IMR-90 (cell line): ENCODE measurements at places on chromosomes 11 and 22. TPM values are rescaled to one million over a fixed set of nuclear protein-coding genes. Genes with fewer than 3 reads are reported as not detected.

GRCh38 chr11:124748481-124749343 is 3.3 kb downstream of the VSIG2 start:
- DNase-seq: peak; percentile 56

DNA sequence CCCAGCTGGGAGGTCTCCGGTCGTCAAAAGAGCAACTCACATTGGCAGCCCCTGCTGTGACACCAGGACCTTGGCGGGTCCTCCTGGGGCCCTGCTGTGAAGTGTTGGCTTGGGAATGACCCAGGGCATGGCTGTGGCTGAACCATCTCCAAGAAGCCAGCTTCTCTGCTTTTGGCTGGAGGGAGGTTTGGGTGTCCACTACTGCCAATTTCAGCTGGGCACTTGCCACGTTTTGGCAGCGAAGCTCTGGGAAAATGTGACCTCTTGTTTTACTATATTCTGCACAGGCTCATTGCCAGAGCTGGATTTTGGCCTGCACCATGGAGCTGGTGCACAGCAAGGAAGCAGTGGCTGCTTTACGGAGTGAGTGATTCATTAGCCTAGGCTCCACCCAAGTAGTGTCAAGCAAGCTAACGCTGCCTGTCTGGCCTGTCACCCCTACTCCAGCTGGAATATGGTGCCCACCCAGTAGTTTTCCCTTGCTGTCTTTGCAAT is 24.3 kb upstream of the SMCO4 start:
- DNase-seq: no peak

- DNase-seq: no peak
These were observed 61.0 kb downstream of the APIP start for GRCh38 chr11:34855021-34855753.

GRCh38 chr11:119339589-119340334 is 921 bp downstream of the C1QTNF5 start:
- no peak for DNase-seq

Gene GAS2L1
- polyA plus RNA-seq: 15.6 and 22.5 TPM in 2 replicates

GRCh38 chr11:32053151-32053888 is 37.6 kb upstream of the RCN1 start:
- no peak for DNase-seq

Gene FOLR2
- not detected in 2 replicates for polyA plus RNA-seq

GRCh38 chr11:34006876-34007275 is 44.7 kb upstream of the CAPRIN1 start:
- DNase-seq: no peak

DNA sequence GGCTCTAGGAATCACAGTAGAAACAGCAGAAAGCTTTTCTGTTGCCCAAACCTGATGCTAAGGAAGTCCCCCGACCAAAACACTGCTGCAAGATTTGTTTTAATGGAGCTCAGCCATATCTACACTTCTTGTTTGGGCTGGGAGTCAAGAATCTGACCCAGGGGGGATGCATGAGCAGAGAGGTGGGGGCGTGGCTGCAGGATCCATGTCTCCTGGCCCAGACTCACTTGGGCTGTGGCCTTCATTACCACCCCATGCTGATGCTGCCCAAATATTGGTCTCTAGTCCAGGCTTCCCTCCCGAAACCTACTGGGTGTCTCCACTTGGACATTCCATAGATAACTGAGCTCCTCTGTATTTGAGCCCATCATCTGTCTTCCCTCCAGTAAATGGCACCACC is 361.5 kb upstream of the LARGE1 start:
- no peak for DNase-seq

Gene CASP12
- 0.07 TPM in 1 of 2 replicates, not detected in the other for polyA plus RNA-seq

Gene MFRP
- not detected in 2 replicates for polyA plus RNA-seq

Gene DBX1
- not detected in 2 replicates for polyA plus RNA-seq

- peak; percentile 66 for DNase-seq
These were observed 42.2 kb upstream of the INCENP start for GRCh38 chr11:62081378-62082291.

DNA sequence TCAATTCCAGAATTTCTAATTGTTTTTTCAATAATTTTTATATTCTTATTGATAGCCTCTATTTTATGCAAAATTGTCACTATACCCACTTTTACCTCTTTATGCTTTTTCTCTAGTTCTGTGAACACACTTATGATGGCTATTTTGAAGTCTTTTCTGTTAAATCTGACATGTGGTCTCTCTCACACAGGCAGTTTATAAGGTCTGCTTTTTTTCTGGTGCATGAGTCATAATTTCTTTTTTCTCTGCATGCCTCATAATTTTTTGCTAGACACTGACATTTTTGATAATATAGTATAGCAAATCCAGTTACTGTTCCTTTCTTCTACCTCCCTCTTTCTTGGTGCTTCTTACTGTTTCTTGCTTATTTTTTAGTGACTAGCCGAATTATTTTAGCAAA is 36.0 kb downstream of the ZBTB44 start:
- DNase-seq: peak; percentile 32

Gene PANX3
- not detected in 2 replicates for polyA plus RNA-seq

GRCh38 chr22:37255558-37256006 is 11.5 kb upstream of the RAC2 start:
- no peak for DNase-seq

- DNase-seq: peak; percentile 3
These were observed 154.1 kb downstream of the ENTHD1 start for GRCh38 chr22:39739338-39740027.

Gene RAB38
- polyA plus RNA-seq: 4.1 and 5.0 TPM in 2 replicates

- DNase-seq: no peak
These were observed 4.7 kb upstream of the C1QTNF6 start for GRCh38 chr22:37192741-37193140.

DNA sequence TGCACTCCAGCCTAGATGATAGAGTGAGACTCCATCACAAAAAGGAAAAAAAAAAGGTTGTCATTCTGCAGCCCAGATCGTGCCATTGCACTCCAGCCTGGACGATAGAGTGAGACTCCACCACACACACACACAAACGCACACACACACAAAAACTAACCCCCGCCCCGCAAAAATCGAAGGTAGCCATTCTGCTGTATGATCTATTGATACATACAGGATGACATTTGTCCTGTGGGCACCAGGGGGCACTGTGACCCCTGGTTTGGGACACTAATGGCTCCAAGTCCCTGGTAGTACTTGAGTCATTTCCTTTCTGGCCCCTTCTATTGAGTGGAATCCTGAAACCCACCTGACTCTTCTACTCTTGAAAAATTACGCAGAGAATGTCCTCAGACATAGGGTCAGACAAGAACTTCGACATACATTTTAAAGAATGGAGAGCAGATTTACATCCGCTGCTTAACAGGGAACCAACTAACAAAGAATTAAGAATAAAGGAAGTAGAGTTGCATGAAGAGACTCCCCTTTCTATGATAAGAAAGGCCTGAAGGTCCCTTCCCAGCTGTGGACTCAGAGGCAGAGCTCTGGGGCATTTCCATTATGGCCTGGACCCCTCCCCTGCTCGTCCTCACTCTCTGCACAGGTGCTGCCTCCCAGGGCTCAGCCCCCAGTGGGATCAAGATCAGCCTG is 35.0 kb upstream of the PRAME start:
- peak; percentile 53 for DNase-seq

Gene TALDO1
- 210 and 228 TPM in 2 replicates for polyA plus RNA-seq

DNA sequence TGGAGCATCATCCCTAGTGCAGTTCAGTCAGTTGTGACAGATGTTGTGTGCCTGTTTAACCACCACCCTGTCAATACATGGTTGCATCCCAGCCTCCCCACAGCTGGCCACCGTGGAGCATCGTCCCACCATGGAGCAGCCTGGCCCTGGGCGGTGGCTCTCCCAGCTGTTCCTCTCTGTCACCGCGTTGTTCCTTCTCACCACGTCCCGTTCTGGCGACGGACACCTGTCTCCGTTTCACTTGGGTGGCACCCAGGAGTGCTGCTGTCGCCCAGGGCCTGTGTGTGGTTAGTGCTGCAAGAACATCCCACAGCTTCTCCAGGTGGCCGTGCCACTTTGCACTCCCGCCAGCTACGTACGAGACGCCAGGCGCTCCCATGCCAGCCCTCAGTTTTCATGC is 26.5 kb downstream of the MUC6 start:
- DNase-seq: no peak

DNA sequence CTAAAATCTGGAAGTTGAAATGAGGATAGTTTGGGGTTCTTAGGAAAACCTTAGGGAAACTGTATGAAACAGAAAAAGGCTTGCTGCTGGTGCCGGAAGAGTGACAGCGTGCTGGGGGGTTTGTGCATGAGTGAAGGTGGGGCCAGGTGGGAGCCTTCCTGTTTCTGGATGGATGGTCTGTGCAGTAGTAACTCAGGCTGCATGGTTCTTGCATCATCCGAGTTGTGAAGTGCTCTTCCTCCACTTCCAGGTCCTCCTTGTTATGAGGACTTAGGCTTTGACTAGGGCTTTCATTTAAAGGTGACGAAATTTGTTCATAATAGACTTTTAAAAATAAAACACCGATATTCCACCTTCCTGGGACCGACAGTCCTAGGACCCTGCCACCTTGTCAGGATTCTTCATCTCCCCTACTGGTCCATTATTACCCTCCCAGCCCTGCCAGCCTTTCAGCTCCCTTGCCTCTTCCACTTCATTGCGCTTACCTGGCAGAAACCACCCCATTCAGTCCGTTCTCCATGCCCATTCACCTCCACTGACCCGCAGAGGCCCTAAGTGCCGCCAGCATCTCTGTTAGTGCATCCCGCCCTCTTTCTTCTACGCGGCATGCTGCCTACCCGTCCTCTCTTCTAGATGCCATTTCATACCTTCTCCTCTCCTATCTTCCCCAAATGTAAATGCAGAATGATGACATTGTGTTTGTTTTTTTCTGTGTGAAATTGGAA is 47.3 kb downstream of the PPFIA1 start:
- no peak for DNase-seq

Gene ADAMTS8
- polyA plus RNA-seq: 0.39 and 0.60 TPM in 2 replicates

- no peak for DNase-seq
These were observed 3.7 kb downstream of the TSPO start for GRCh38 chr22:43154887-43155536.

DNA sequence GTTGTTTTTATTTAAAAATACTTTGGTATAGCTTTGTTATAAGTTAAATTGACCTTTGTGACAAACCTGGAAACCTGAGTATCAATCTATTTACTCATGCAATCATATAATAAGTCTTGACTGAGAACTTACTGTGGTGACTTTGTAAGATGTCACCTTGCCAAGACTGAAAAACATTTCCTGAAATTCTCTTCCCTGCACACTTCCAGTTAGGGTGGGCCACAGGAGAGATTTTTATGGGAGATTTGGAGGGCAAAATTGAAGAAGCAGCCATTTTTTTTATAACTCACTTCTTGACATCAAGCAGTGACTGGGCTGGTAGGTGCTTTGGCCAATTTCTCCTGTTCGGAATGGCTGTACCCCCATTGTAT is 31.4 kb upstream of the GLYAT start:
- DNase-seq: no peak

- no peak for DNase-seq
These were observed 1.8 kb upstream of the SERPIND1 start for GRCh38 chr22:20771918-20772625.

Gene TUBA8
- 2.2 and 2.8 TPM in 2 replicates for polyA plus RNA-seq

Gene VSIG2
- polyA plus RNA-seq: not detected in 2 replicates

Gene SHISAL1
- polyA plus RNA-seq: 0.83 and 1.0 TPM in 2 replicates

Gene CRYBA4
- polyA plus RNA-seq: not detected in 2 replicates

DNA sequence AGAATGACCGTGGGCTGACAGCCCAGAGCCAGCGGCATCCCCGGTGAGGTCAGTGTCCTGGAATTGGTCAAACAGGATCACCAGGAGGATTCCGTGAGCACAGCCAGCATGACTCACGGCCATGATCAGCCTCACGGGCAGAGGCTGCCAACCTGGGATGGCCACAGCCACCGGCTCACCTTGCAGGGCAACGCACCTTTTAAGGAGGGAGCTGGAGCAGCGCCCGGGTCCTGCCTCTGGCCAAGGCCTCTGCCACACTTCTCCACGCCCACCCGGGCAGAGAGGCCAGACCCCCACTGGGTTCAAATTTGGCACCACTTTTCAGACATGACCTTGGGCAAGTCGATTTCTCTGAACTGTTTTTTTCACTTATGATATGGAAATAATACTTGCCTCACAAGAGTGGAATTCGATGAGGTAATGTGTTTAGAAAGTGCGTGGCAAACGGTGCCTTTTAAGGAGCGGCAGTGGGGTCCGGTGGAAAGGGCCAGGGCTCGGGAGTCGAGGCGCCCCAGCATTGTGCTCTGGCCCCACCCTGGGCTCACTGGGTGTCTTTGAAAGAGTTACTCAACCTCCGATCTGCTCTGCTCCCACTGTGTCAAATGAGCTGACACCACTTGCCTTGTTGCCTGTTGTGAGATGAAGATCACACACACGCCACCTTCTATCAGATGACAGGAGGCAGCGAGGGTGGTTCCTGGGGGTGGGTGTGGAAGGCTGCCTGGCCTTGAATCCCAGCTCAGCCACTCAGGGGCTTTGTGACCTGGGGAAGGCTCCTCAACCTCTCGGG is 16.0 kb downstream of the TXN2 start:
- peak; percentile 93 for DNase-seq

DNA sequence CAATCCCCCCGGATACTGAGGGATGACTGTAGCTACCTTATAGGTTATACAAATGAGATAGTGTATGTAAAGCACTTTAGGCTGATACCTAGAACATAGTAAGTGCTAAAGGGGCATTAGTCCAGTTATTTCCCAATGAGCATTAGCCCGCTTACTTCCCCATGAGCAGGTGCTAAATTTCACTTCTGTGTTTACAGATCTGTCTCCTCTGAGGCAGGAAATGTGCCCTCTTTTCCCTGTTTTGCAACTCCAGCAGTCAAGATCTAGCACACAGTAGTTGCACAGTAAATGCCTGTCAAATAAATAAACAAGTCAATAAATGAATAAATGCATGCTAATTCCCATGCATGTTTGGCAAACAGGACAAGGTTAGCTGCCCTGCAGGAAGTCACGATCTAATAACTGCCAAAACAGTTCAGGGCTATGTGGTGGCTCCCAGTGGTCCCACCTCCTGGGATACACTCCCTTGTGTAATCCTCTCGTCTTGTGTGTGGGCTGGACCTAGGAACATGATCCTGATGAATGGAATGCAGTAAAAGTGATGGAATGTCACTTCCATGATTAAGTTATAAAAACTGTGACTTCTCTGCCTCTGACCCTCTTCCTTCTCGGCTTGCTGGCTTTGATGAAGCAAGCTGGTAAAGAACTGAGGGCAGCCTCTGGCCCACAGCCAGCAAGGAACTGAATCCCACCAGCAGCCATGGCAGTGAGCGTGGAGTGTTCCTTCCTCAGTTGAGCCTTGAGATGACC is 459.0 kb downstream of the SOX6 start:
- peak; percentile 56 for DNase-seq
